ENCODE measurements at places on chromosomes 7 and 10.
A peak's percentile ranks its signal among the peaks of the same experiment; 100 is the strongest.

DNA sequence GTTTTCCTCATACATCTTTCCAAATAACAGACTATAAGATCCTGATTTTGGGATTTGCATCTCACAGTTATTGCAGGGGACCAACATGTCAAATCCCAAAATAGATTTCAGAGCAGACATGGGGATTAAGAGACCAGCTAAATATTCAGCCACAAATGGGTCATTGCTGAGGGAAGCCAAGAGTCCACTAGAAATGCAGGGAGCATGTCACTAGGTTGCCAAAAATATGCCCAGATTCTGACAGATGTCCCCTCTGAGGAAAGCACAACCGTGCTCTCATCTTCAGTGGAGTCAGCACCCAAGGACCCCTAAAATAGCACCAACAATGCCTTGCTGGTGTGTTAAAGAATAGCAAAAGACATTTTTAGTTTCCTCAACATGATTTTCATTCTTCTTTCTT, 56.2 kb upstream of the AGK start:
- DNase-seq, result no peak

DNA sequence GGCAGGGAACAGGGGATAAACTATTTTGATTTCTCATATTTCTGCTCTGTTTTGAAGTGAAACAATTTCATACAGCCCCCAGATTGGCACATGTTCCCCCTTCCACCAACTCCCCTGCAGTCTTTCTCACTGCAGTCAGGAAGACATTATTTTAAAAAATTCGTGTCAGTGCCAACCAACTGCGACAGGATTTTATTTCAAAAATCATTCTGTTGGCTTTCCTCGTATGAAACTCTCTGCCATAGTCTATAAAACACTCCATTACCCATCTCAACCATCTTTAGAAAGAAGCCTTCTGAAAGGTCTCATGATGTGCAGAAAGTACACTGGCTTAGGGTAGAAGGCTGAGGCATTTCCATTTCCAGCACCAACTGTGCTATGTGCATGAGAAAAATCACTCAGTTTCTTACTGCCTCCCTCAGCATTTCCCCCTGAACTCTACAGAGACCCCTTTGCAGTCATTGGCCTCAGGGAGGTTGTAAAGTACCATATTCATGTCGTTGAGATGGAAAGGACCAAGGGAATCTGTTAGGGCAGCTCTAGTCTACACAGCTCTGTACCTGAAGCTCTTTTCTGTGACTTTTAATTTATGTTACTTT, 46.9 kb downstream of the STEAP1B start:
- no peak for DNase-seq

DNA sequence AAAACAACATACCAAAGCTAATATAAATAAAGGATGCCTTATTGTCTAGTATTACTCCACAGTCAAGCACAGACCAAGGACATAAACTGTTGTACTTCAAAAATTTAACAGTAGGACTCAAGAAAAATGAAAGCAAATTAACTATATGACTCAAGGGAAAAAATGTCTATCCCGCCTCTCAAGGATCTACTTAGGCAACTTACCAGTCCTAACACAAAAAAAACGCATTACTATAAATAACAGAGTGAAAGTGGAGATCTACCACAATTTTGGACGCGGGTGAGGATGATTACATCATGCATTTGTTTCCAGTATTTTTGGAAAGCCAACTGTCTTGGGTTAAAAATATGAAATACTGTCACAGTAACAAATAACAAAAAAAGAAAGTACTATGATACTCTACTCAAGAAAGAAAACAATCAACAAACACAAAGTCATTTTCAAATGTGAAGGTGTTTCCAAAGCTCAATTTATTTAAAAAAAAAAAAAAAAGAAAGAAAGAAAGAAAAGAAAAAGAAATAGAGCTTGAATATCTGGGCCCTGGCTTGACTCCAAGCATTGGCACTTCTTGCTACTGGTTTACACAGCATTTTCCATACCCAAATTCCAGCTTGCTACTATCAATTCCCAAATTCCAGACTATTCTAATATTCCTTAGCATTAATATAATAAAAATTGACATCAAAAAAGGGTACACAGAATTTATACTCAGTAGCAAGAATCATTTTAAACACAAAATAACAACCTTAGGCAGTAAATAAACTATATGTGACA, 99.4 kb downstream of the RSU1 start:
- DNase-seq, result peak; percentile 46

GRCh38 chr10:96878057-96878456, 46.0 kb downstream of the LCOR start:
- no peak for DNase-seq

- no peak for DNase-seq
Measured at GRCh38 chr10:76338187-76338586, 906.8 kb downstream of the LRMDA start.

DNA sequence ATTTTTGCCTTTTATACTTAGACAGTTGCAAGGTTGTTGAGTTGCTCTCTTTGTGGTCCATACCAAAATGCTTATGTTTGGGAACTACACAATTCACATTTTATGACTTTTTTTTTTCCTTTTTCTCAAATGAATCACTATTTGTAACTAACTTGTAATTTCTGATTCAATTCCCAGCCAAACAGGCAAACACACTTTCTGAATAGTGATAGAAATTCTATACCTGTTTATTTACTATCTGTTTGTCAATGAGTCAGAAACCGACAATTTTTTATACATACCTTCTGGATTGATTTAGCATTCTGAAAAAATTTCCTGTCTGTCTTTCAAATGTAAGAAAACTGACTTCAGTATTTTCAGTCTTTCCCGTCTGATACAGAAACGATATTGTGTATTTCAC, 69.1 kb downstream of the MBL2 start:
- no peak for DNase-seq

DNA sequence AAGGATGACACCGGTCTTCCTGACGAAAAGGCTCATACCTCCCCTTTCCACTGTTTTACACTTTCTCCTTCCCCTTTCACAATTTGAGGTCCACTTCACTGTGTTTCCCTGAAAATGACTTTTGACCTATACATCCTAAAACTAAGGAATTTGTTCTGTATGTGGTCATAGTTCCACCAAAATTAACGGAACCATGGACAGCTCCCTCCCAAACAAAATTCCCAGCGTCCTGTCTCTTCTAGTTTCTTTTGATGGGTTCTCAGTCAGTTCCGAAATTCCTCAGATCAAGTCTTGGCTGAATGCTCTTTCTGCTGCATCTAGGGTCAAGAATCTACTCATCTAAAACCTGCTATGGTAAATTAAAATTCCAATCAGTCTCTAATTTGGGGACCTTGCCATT, 1191.9 kb downstream of the CNTNAP2 start:
- DNase-seq, result peak; percentile 9

DNA sequence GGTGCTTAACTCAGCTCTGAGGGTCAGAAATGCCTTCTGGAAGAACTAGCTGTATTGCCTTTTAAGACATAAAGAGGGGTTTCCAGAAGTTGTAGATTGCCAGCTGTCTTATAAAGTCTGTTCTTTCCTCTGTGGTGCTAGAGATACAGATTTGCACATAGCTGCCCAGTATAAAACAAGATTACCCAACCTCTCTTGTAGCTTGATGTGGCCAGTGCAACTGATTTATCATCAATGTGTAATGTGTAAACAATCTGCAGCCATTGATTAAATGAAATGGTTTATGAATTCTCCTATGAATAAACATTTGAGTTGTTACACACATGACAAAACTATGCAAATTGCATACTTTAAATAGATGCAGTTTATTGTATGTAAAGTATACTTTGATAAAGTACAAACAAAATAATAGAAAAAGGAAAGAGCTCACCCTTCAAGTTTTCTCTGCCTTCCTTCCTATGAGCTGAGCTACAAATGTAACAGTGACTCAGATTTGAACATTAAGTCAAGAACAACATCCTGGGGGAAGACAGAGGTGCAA, 195.2 kb downstream of the TMEM26 start:
- peak; percentile 43 for DNase-seq

- DNase-seq, result no peak
Measured at GRCh38 chr10:11212288-11213085, 194.8 kb downstream of the CELF2 start.

- DNase-seq, result no peak
Measured at GRCh38 chr7:103795787-103796186, 193.7 kb downstream of the RELN start.

DNA sequence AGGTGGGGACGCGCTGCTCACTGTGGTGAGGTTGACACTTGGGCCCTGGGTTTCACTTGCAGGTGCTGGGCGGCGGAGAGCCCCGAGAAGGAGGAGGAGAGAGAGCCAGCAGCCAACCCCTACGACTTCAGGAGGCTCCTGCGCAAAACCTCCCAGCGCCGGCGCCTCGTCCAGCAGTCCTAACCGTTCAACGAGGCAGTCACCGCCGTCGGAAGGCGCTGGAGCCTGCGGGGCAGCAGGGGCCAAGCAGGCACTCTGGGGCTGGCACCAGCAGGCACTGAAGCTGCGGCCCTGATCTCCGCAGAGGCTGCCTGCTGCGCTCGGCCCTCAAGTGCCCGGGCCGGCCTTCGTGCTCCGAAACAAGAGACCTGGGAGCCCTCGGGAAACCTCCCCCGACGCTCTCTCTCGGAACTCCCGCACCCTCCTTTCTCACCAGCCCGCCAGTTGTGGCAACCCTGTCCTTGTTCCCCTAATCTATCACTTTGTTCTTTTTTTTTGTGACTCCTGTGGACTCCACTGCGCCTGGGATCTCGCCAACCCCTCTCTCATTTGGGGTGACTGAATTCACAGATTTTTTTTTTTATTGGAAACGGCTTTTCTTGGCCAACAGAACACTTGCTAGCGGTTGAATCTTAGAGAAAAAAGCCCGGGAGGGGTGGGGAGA, 4.7 kb upstream of the GAD2 start:
- no peak for DNase-seq

GRCh38 chr10:118701529-118702323, 53.0 kb downstream of the CACUL1 start:
- DNase-seq, result no peak

All from HCEC 1CT (cell line).